DMS79 treated with DMSO at 0.1 percent for 48 hours (cell line): ENCODE measurements at places on chromosomes 7 and 10.
A peak's percentile ranks its signal among the peaks of the same experiment; 100 is the strongest.

GRCh38 chr10:119770928-119771327 is 45.1 kb downstream of the INPP5F start:
- DNase-seq: no peak

DNA sequence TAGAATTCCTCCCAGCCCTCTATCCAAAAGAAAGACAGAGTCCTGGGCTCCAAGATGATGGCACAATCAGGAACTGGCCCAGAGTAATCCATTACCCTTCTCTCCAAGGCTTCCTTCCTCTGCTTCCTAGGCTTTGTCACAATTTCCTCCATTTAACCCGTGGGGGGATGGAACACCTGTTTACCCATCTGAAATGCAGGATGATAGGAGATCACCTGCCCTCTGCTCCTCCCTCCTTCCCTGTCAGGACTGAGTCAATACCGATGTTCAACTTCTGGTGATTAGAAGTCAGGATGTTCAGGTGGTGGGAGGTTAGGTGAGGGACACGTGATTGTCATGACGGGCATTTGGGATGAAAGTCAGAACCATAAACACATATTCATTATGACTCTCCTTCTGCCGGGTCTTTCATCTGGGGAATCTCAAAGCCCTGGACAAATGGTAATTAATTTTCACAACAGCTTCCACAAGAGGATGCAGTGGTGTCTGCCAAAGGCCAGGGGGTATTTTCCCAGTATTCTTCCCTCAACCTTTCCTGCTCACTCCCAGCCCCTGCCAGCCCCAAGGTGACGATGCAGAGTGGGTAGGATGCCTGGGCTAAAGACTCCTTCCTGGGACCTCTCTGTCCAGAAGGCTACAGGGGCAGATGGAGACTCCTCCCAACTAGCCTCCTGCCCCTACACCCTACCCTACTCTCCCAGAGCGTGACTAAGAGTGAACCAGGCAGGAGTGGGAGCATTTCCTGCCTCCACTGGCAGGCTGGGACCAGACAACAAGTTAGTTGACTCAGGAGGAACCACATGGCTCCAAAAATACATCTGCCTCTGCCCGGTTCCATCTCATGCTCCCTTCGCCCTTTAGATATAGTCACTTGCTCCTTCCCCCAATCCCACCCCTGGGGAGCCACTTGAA is 27.9 kb downstream of the DUSP5 start:
- no peak for DNase-seq

DNA sequence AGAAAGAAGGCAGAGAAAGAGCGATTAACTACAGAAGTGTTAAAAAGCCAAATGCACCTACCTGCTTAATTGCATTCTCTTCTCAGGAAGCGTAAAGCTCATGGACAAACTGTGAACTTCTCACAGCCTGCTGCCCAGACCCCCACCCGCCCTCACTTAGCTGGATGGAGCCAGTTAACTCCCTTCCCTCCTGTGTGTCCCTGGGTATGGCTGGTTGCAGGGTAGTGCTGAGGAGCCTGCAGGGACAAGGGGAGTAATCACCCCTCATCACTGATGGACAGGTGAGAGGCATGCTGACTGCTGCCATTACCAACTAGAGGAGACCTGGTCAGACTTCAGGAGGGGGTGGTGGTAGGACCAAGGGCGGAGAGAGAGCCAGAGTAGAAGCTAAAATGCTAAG is 37.5 kb downstream of the ENO4 start:
- no peak for DNase-seq

DNA sequence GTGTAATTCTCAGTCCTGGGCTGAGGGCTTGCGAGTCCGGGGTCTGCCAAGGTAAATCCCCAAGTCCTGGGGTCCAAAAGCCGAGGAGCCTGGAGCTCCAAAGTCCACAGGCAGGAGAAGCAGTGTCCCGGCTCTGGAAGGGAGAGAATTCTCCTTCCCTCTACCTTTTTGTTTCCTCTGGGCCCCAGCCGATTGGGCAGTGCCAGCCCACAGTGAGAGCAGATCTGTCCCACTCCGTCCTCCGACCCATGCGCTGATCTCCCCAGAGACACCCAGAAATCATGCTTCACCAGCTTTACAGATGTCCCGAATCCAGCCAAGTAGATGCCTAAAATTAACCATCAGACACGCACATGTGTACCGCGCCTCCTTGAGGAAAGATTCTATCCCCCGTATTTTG is 8.1 kb upstream of the VIPR2 start:
- DNase-seq: no peak

GRCh38 chr7:33928986-33929385 is 23.6 kb downstream of the BMPER start:
- DNase-seq: no peak

GRCh38 chr7:2012981-2013380 is 219.8 kb downstream of the MAD1L1 start:
- DNase-seq: peak; percentile 72

DNA sequence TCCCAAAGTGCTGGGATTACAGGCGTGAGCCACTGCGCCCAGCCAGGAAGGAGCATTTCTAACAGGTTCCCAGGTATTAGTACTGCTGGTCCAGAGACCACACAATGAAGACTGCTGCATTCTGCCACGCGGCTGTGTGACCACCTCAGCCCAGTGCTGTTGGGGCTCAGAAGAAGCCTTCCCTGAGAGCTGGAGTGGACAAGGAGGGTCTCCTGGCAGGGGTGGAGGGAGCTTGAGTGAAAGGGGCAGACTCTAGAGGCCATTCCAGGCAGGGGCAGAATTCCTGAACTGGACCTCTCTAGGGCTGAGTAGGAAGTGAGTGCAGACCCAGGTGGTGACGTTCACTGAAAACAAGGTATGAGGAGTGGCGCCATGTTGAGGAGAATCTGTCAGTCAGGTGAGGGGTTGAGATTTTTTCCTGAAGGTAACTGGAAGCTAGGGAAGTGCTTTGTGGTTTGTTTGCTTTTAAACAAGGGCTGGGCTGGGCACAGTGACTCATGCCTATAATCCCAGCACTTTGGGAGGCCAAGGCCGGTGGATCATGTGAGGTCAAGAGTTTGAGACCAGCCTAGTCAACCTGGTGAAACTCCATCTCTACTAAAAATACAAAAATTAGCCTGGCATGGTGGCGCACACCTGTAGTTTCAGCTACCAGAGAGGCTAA is 67.6 kb downstream of the TACC2 start:
- DNase-seq: no peak

GRCh38 chr7:158415316-158415715 is 172.3 kb downstream of the PTPRN2 start:
- DNase-seq: no peak

DNA sequence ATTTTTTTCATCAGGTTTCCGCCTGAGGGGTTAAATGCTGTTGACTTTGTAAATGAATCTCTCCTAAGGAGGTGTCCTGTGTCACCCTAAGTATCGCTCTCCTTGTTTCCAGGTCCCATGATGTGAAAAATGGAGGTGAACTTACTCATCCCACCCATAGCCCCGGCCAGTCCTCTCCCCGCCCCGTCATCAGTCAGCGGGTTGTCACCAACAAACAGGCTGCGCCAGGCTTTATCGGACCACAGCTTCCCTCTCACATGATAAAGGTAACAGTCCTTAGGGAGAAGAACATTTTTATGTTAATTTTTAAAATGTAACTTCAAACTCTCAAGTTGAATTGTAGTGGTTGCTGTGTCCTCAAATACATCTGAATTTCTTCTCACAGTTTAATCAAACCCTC is 116.5 kb downstream of the ANKRD61 start:
- DNase-seq: no peak

- peak; percentile 94 for DNase-seq
Observed at GRCh38 chr7:23759671-23760391, 49.8 kb downstream of the STK31 start.

DNA sequence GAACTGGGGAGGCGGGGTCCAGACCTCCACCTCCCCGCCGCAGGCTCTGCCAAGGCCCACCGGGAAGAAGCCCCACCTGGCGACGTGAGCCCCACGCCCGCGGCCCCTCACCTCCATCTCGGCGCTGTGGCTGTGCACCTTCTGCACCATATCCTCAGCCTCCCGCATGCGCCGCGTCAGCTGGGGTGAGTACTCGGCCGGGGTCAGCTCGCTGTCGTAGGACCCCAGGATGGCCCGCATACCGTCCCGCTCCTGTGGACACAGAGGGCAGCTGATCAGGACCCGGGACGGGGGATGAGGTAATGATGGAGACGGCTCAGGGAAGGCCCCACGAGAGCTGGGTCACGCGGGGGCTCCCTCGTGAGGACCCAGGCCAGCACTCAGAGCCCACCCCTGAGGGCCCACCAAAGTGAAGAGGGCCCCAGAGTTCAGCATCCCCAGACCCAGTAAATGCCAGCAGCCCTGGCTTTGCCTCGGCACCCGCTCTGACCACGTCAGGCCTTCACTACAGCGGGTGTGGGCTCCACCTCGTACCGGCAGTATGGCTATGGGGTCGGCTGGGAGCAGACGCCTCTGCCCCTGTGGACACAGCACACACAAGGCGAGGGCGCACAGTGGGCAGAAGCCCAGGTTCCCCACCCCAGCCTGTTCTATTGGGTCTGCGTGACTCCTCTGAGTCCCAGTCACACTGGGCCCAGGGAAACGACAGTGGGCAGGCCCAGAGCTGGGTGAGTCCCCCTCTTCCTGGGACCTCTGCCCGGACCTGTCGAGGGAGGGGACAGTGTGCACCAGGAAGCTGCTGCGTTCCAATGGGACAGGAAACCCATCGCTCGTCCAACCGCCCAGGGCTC is 218.1 kb downstream of the MAD1L1 start:
- no peak for DNase-seq

- DNase-seq: no peak
Observed at GRCh38 chr10:112213836-112214235, 30.3 kb upstream of the GPAM start.

GRCh38 chr7:7992506-7992905 is 23.9 kb downstream of the GLCCI1 start:
- DNase-seq: no peak

DNA sequence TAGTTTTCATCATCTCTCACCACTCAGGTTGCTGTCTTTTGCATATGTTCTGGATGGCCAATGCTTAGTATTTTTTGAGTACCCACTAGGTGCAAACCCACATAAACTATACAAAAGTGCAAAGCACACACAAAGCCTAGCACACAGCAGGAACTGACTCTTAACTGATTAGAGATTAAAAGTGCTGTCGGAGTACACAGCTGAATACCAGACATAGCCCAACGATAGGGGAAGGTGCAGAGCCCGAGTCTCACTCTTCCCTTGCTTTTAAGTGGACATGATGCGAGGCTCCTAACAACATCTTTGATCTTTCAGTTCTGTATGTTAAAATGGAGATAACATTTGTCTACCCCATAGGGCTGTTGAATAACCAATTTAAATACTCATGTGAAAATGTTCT is 90.8 kb downstream of the DPY19L1 start:
- no peak for DNase-seq

GRCh38 chr7:141339603-141340002 is 211.6 kb upstream of the AGK start:
- DNase-seq: no peak

GRCh38 chr7:128154504-128154903 is 86.6 kb upstream of the LEP start:
- no peak for DNase-seq

GRCh38 chr7:129911790-129912189 is 41.0 kb downstream of the UBE2H start:
- no peak for DNase-seq

- DNase-seq: no peak
Observed at GRCh38 chr7:33457039-33457438, 327.7 kb downstream of the BBS9 start.

- no peak for DNase-seq
Observed at GRCh38 chr10:113517165-113517900, 35.5 kb upstream of the HABP2 start.

DNA sequence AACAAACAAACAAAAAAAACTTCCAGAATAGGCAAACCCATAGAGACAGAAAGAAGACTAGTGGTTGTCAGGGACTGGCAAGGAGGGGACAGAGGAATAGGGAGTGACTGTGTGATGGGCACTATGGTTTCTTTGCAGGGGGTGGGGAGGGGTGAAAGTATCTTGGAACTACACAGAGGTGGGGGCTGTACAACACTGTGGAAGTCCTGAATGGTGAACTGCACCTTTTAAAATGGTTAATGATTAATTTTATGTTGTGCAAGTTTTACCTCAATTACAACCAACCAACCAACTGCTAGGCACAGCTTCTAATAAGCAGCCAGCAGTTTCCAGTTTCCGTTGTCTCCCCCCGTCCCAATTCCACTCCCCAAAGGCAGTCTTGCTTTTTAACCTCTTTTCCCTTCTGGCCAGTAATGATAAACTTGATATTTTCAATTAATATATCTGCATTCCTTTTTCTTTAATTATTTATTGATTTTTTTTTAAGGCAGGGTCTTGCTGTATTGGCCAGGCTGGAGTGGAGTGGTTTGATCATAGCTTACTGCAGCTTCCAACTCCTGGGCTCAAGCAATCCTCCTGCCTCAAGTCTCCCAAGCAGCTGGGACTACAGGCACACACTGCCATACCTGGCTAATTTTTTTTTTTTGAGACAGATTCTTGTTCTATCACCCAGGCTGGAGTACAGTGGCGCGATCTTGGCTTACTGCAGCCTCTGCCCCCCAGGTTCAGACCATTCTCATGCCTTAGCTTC is 46.8 kb downstream of the HIP1 start:
- no peak for DNase-seq

DNA sequence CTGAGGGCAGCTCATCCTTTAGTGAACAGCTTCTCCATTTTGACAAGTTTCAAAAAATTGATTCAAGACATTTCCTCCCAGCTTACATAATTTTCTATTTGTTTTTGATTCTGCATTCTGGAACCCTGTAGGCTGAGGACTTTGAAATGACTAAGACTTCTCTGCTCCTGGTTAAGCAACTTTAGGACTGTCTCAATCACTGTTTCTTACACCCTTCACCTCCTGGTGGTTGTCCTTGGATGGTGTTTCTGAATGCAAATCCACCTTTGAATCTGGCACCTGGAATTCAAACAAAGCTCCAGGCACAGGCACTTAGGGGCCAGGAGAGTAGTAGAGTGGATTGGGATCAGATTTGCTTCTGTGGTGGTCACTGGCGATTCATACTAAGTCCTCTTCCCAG is 595.5 kb downstream of the LRMDA start:
- DNase-seq: no peak

- DNase-seq: no peak
Observed at GRCh38 chr10:78702876-78703275, 365.9 kb upstream of the ZMIZ1 start.

DNA sequence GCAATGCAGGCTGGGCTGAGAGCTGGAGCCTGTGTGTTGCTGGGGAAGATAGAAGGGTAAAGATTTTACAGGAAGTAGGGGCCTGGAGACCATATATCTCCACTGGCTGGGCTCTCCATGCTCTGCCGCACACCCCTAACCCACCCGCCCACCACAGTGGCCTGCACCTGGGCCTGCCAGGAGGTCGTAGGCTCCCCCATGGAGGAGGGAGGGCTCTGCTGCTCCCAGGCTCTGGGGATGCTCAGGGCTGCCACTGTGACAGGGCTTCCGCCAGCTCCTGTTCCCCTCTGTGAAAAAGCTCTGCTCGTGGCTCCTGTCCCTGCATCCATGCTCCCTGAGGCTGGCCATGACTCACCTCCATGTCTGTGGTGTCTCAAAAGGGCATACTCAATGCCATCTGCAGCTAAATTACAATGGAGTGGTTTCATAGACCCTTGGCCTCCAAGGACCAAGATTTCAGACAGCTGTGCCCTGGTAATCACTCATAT is 106.0 kb downstream of the CXCL12 start:
- DNase-seq: no peak
